ENCODE measurements at places on chromosomes 4 and X.

- no peak for DNase-seq
Observed at GRCh38 chr4:159220353-159220752, 117.5 kb downstream of the RAPGEF2 start.

DNA sequence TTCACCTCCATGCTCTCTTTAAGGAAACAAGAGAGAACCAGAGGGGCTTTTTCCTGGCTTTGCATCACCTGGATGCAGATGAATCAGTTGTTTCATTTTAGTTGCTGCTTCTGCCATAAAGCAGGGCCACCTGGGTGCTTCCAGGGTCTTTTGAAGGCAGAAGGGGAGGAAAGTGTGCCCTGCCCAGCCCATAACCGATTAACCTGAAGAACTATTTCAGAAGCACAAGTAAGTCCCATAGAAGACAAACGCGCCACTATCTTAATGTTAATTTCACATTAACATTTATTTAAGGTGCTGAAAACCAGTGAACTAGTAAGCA is 32.1 kb downstream of the IRF2 start:
- no peak for DNase-seq

GRCh38 chrX:122119361-122119760 is 1064.7 kb upstream of the GRIA3 start:
- DNase-seq, result no peak

GRCh38 chr4:78864405-78865024 is 74.7 kb downstream of the PAQR3 start:
- DNase-seq, result peak; percentile 42

DNA sequence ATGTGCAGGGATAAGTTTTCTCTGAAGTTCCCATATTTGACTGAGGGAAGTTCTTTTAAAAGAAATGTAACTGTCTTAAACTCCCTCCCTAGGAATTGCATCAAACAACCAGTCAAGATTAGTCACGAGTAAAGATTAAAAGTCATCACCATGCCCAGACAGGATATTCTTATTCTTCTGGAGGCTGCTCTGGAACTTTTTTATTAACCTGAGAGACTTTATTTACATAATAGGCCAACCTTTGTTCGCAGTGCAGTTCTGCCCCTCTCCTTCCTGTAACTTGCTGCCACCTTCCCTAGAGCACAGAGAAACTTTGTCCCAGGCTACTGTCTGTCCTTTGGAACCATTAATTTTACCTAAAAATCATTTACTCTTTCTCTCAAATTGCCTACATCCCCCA is 9.8 kb upstream of the HERC3 start:
- DNase-seq, result no peak

- DNase-seq, result no peak
Observed at GRCh38 chr4:152981278-152981677, 45.2 kb downstream of the FHDC1 start.

GRCh38 chr4:137536789-137537561 is 4.7 kb upstream of the PCDH18 start:
- DNase-seq, result no peak

GRCh38 chr4:170336238-170336775 is 246.6 kb upstream of the AADAT start:
- no peak for DNase-seq

- no peak for DNase-seq
Observed at GRCh38 chr4:69224891-69225290, 10.3 kb upstream of the UGT2B11 start.

DNA sequence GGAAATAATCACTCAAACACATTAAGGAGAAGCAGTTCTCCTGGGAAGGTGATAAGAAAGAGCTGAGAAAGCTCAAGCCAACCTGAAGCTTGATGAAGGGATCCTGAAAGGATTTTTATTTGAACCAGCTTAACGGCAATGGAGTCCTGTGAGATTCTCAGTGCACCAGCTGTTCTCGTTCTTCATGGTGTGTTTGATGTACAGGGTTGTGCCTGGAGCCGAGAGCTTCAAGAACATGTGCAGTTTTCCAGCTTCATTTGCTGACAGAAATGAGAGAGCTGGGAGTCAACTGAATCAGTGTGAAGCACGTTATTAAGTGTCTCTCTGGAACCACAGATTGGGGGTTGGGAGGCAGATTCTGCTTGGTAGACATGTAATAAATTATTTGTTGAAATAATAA is 115.7 kb downstream of the ANKRD50 start:
- no peak for DNase-seq

GRCh38 chr4:173489514-173489913 is 40.5 kb downstream of the HAND2 start:
- DNase-seq, result no peak

DNA sequence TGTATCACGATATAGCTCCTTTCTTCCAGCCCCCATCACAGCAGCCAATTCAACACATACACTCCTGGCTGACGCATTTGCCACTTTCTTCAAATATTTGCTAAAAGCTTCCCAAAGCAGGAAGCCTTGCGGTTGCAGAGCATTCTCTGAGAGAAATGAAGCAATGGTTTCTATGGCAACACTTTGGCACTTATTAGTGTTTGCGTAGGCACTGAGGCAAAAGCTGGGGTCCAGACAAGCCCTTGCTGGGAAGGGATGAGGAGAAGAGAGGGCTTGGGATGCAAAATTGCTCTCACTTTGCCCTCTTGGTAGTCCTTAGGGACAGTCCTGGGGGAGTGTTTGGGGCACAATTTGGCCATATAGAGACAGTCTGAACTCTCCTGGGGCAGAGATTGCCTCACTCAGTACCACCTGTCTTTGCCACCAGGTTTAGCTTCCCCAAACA is 55.0 kb upstream of the PAK3 start:
- DNase-seq, result no peak

- no peak for DNase-seq
Observed at GRCh38 chr4:3801931-3802550, 35.9 kb downstream of the ADRA2C start.

DNA sequence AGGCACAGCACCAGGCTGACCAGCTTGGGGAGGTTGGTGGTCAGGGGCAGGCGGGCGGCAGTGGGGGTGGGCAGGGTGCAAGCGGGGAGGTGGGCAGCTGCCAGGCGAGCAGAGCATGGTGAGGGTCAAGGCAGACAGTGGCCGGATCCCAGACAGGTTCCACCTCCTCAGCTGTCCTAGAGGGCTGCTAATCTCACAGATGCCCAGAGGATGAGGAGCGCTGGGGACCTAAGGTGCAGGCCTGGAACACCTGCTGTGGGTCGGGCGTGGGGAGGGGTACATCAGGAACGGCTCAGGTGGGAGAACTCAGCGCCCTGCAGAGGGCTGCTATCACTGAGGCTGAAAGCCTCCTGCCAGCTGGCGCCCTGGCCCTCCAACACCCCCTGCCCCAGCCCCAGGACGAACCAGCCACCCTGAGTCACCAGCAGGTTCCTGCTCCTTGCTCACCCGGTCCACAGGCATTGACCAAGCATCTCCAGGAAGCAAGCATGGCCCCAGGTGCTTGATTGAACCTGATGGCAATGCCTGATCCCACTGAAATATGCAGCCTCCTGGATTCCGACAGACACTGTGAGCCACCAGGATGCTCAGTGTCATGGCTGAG is 28.4 kb upstream of the C4orf50 start:
- DNase-seq, result no peak

DNA sequence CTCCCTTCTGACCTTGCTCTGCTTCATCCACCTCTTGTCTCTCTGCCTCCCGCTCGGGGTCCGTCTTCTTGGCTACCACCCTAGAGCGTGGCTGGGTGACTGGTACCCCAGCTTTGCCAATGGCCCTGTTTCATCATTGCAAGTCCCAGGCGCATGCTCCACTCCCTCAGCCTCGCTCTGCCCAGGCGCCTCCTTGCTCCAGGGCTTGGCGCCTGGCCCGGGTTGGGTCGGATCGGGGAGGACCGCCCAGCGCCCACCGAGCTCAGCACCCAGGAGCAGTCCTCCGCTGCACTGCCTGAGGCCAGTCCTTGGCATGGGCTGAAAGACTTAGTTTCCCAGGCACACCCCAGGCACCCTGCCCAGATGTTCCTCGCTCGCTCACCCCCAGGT is 577 bp downstream of the BGN start:
- no peak for DNase-seq

DNA sequence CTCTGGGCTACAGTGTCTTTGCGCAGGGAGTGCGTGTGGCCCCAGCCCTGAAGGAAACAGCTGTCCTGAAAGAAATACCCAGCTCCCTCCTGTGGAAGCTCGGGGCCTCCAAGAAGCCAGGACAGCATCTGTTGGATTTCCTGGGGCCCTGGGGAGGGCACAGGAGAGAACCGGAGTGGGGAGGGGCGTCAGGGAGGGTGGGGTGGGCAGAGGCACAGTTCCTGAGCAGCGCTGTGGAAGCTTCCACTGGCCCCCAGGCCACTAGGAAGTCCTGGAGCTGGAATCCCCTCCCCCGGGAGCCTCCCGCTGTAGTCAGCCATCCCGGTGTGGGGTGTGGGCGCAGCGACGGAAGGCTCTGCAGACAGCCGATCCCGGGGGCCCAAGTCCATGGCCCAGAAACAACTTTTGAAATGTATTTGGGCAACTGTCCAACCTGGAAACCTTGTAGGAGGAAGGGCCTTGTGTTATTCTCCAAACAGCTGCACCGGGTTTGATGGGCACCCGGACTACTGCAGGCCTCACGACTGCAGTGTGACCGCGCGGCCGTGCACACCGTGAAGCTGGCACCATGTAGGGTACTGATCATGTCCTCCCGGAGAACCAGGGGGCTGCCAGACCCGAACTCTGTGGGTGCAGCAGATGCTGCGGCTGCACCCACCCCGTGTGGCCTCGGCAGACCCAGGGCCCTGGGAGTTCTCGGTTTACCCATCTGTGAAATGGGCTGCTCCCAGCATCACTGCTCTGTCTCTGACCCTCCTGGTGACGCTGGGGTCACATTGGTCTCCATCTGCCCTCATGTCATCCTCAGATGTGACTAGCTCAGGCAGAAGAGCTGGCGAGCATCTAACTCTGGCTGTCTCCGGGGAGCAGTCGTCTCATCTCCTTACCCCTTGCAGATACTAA is 68.5 kb upstream of the HMX1 start:
- no peak for DNase-seq

DNA sequence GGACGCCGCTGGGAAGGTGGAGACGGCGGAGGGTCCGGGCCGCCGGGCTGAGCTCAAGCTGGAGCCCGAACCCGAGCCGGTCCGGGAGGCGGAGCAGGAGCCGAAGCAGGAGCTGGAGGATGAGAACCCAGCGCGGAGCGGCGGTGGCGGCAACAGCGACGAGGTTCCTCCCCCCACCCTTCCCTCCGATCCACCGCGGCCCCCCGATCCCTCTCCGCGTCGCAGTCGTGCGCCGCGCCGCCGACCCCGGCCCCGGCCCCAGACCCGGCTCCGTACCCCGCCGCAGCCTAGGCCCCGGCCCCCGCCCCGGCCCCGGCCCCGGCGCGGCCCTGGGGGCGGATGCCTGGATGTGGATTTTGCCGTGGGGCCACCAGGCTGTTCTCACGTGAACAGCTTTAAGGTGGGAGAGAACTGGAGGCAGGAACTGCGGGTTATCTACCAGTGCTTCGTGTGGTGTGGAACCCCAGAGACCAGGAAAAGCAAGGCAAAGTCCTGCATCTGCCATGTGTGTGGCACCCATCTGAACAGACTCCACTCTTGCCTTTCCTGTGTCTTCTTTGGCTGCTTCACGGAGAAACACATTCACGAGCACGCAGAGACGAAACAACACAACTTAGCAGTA is 483 bp downstream of the USP27X start:
- DNase-seq, result no peak

DNA sequence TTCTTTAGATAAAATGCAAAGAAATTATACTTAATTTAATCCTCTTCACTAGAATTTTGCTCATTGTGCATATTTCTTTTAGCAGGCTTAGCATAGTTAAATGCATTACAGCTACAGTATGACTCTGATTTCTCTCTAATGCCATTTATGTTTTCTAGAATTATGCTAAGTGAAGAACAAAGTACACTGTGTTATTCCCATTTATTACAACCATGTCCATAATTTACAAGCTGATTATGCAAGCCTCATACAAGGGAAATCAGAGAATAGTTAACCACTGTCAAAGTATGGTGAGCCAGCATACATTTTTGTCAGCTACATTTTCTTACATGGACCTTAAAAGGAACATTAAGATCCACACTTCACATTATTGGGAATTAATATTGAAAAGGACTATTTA is 99.1 kb downstream of the MAB21L2 start:
- no peak for DNase-seq

- no peak for DNase-seq
Observed at GRCh38 chr4:635851-636627, 10.7 kb downstream of the PDE6B start.

- no peak for DNase-seq
Observed at GRCh38 chr4:68962868-68963267, 11.3 kb upstream of the UGT2A3 start.

DNA sequence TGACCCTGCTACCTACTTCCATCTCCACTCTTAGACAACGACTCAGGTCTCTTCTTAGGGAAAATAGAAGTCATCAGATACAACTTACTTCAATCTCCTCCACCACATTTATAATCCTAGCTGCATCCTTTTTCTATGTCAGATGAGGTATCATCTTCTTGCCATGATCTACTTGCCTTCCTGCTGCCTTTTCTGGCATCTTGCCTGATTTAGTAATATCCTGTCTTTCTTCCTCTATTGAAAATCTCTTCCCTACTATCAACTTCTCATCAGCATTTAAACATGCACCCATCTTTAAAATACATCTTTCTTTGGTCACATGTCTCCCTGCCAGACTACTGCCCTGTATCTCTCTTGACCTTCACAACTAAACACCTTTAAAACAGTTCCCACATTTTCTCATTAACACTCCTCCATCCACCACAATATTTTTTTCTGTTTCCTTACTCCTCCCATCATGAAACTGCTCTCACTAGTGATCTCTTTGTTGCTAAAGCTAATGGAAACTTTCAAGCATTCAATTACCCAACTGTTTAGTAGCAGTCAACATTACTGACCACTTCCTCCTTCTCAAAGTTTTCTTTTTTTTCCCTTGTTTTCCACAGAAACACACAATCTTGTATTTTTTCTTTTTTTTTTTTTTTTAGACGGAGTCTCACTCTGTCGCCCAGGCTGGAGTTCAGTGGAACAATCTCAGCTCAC is 100.8 kb upstream of the CXorf66 start:
- no peak for DNase-seq

- DNase-seq, result peak; percentile 2
Observed at GRCh38 chr4:88158489-88159228, at the start of gene ABCG2. Gene ABCG2 (minus strand): TSS chr4:88158639. CDS start chr4:88139995, 18,644 bp downstream.

DNA sequence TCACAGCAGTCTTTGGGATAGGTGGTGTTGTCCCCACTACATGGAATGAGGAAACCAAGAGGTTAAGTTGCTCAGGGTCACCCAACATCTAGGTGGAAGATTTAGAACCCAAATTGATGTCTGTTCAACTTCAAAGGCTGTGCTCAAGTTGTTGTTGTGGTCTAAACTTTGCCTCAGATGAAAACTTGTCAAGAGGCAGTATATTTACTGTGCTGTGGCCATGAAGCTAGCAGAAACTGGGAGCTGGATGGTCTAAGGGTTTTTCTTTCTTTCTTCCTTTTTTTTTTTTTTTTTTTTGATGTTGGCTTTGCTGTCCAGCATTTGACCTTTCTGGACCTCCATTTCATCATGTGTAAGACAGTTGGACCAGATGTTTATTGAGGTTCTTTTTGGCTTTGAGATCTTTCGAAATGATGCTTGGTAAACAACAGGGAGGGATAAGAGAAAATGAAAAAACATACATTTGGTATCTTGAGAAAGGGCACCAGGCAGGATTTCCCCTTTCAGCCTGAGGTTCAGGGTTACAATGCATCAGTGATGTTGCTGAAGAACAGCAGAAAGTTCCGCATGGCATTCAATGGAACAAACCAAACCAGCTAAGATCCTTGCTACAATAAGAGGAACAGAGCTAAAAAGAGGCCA is 166.2 kb upstream of the RPS6KA3 start:
- DNase-seq, result no peak

- no peak for DNase-seq
Observed at GRCh38 chr4:1533501-1534064, 127.3 kb upstream of the NKX1-1 start.
